ENCODE measurements at places on chromosomes 6 and 20. TPM values are rescaled to one million over a fixed set of nuclear protein-coding genes. Genes with fewer than 3 reads are reported as not detected.

DNA sequence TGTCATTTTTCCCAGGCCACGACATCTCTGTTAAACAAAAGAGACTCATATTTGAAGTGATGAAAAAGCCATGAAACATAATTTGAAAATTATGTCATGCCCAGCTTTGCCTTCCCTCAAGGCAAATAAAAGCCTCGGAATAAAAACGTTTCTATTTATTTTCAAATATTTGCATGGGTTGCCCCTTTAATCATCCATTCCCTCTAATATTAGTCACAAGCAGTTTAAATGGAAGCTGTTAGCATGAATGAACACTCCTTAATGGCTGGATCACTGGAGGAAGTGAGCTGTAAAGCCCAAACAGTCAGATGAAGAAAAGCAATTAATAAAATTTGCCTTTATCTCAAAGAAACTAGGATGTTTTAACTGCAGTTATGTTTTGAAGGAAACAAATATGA is 69.3 kb upstream of the STMND1 start:
- H3K27ac ChIP-seq: no peak overlapping the region
- H3K27me3 ChIP-seq: peaks cover 12% of the 10 kb centered on the region
- no peak overlapping the region for H3K4me3 ChIP-seq
- no peak for DNase-seq
- no peaks in the 10 kb centered on the region for H3K36me3 ChIP-seq
- no peaks in the 10 kb centered on the region for H3K4me1 ChIP-seq

DNA sequence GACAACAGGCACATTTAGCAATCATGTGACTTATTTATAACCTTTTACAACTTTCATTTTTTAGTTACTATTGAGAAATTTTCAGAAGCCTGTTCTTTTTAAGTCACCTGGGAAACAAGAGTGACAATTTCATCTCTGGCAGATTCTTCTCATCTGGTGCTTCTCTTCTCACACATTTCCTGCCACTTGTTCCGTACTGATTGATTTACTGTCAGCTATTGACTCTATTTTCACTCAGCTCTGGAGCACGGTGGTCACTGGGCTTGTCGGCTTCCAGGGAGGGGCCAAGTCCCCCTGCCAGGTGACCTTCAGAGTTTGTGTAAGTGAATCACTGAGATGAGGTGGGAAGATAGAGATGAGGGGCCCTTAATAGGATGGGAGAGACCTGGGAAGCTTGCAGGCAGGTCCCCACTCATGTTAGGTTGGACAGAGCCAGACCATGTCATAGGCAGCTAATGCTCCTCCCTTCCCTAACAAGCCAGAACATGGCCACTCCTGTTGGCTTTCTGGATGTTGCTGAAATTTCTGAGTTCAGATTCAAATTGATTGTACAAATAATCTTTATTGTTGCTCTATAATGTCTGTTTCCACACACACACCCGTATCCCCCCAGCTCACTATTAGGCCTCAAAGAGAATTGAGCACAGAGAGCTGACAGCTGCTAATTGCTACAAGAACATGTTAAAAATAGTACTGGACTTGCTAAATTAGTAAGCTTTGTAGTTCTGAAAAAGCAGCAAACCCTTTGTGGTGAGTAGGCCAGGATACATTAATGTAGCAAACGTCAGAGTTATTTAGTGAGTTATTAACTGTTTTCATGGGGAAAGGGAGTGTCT is 13.3 kb downstream of the DUSP22 start:
- H3K27ac ChIP-seq: no peak overlapping the region
- peaks cover 34% of the 10 kb centered on the region for H3K27me3 ChIP-seq

The TFAP2A gene
- 0.15 TPM for polyA plus RNA-seq

DNA sequence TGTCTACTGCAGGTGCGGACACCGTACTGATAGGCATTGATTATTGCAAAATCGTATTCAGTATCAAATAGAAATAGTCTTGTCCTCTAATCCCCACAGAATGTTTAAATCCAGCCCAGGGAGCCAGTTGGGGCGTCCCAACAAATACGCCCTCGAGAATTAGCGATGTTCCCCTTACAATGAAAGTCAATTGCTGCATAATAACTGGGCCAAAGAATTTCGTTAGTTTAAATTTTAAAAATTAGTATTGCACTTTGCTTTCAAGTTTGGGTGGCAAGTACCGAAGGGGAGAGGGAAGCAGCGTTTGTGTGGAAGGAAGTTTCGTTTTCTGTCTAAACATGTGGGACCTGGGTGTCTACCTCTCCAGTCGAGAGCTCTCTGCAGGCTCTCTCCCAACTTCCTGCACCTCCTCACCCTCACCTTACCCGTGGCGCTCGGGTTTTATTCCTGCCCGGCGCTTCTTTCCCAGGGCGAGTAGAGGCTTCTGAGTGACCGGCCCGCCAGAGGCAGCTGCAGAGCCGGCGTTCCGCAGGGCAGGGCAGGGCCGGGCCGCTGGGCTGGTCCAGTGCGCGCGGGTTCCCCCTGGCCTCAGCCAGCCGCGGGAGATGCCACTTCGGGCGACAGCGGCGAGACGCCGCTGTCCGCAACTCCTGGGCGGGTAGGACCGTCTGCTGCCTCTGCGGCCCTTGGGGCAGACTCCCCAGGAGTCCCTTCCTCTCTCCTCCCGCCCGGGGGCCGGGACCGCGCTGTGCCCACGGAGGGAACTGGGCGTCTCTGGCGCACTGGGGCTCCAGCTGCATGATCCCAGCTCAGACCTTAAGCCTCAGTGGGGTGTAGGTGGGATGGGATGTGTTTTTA is 862 bp upstream of the TFAP2C start:
- no peak overlapping the region for H3K4me3 ChIP-seq
- DNase-seq: no peak
- H3K36me3 ChIP-seq: no peaks in the 10 kb centered on the region
- peaks cover 48% of the 10 kb centered on the region for H3K4me1 ChIP-seq

The COL9A3 gene
- polyA plus RNA-seq: 3.0 TPM

GRCh38 chr6:141307309-141307998 is 825.3 kb upstream of the GJE1 start:
- H3K4me3 ChIP-seq: no peak overlapping the region
- H3K27ac ChIP-seq: no peak overlapping the region
- no peaks in the 10 kb centered on the region for H3K36me3 ChIP-seq
- no peaks in the 10 kb centered on the region for H3K27me3 ChIP-seq
- no peak for DNase-seq
- no peaks in the 10 kb centered on the region for H3K4me1 ChIP-seq

- H3K27me3 ChIP-seq: no peaks in the 10 kb centered on the region
- peaks cover 3% of the 10 kb centered on the region for H3K36me3 ChIP-seq
- H3K4me3 ChIP-seq: no peak overlapping the region
- DNase-seq: no peak
Observed at GRCh38 chr6:157517601-157518359, 136.8 kb downstream of the ZDHHC14 start.

The GRM1 gene
- polyA plus RNA-seq: not detected

DNA sequence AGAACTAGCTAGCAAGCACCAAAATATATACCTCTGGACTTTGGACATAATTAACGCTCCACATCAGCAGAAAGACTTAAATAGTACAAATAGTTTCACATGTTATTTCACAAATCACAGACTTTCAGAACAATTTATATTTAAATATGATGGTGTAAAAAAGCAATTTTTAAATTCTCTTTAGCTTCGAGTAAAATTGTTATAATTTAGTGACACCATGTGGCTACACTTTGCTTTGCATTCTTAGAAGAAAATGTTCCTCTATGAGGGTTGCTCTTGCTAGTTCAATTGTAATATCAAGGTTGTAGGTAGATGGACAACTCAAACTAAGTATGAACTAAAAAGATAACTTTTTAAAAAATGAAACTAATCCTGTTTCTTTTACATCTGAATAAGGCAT is 69.0 kb downstream of the BTBD9 start:
- H3K27ac ChIP-seq: no peak overlapping the region
- no peak overlapping the region for H3K4me3 ChIP-seq
- no peaks in the 10 kb centered on the region for H3K27me3 ChIP-seq
- DNase-seq: no peak

DNA sequence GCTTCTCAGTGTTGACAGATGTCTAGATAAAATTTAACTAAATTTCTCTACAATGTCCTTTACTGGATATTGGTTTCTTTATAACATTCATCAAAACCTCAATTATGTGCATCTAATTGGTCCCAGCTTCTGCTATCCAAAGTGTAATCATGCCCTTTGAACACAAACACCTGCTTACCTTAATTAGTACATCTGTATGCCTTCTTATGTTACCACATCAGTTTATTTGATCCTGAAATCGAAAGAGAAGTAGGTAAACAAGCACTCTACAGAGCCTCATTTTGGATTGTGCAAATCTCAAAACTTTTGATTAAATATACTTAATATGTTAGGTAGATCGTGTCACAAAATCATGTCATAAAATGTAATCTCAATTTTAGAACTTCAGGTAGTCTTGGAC is 36.5 kb downstream of the TAB2 start:
- no peaks in the 10 kb centered on the region for H3K27me3 ChIP-seq
- H3K36me3 ChIP-seq: no peaks in the 10 kb centered on the region
- peaks cover 9% of the 10 kb centered on the region for H3K4me1 ChIP-seq

DNA sequence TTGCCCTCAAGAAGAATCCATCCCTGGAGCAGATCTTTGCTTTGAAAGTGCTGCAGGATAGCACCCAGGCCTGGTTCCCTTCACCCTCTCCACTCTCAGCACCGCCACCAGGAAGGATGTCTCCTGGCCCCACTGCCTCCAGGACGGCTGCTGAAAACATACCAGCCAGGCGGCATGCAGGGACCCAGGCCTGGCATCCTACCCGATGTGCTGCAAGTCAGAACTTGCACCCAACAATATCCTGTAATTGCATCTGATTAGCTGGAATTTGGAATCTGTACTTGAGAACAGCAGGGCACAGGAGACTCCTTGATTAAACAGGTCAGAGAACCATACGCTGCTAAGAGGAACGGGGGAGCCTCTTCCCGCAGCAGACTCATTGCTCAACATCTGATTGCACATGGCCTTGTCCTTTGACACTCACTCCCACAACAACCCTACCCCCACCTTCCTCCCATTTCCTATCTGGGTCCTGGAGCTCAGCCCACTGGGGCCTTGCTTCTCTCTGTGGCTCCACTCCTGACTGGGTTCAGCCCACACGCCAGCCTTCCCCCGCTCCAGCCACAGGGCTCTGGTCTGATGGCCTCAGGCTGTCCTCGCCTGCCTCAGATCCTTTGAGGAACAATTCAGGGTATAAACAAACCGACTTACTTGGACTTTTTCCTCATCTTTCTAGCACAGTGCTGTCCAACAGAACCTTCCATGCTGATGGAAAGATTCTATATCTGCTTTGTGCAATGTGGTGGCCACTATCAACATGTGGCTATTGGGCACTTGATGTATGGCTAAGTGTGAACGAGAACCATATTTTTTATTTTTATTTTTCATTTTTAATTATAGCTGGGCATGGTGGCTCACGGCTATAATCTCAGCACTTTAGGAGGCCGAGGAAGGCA is 78.0 kb downstream of the FGD2 start:
- H3K4me1 ChIP-seq: peaks cover 36% of the 10 kb centered on the region
- no peak overlapping the region for H3K4me3 ChIP-seq
- peak; percentile 95 for DNase-seq
- no peaks in the 10 kb centered on the region for H3K27me3 ChIP-seq
- peak overlapping the region; percentile 77 for H3K27ac ChIP-seq

The FERMT1 gene
- not detected for polyA plus RNA-seq

DNA sequence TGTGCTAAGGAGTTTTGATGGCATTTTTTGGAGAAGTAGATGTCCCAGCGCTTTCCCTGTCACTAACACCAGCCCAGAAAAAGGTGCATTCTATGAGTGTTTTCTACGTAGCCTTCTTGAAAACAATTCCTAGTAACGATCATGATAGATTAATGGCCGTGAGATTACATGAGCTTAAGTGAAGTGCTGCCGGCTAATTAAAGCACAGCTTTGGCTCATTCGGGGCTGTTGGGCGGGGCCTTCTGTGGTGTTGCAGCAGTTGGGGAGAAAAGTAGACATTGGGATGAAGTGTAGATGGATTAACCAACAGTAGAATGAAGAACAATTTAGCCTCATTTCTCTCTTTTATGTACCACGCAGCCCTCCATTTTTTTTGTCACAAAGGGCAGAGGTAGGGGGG is 20.8 kb upstream of the TRAF3IP2 start:
- H3K4me1 ChIP-seq: no peaks in the 10 kb centered on the region
- H3K27ac ChIP-seq: no peak overlapping the region
- H3K4me3 ChIP-seq: no peak overlapping the region
- no peak for DNase-seq
- H3K36me3 ChIP-seq: no peaks in the 10 kb centered on the region
- peaks cover 46% of the 10 kb centered on the region for H3K27me3 ChIP-seq

The ADGRB3 gene
- polyA plus RNA-seq: 1.8 TPM

GRCh38 chr6:160279850-160280249 is 21.2 kb upstream of the SLC22A2 start:
- no peaks in the 10 kb centered on the region for H3K36me3 ChIP-seq
- H3K4me3 ChIP-seq: no peak overlapping the region
- no peak overlapping the region for H3K27ac ChIP-seq
- DNase-seq: no peak
- peaks cover 28% of the 10 kb centered on the region for H3K27me3 ChIP-seq

DNA sequence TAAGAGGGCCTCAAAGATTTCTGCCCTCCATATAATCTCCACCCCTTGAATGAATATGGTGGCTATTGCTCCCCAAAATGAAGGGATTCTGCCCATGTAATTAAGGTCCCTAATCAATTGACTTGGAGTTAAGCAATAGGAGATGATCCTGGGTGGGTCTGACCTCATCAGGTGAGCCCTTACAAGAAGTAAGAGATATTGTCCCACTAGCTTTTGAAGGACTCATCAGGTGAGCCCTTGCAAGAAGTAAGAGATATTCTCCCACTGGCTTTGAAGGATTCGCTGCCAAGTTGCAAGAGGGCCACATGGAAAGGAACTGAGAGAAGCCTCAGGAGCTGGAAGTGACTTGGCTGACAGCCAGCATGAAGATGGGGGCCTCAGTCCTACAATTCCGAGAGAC is 103.4 kb downstream of the BMP7 start:
- H3K27ac ChIP-seq: no peak overlapping the region
- H3K27me3 ChIP-seq: peaks cover 69% of the 10 kb centered on the region
- no peaks in the 10 kb centered on the region for H3K4me1 ChIP-seq
- H3K4me3 ChIP-seq: no peak overlapping the region
- no peak for DNase-seq

GRCh38 chr6:99501762-99502161 is 13.5 kb downstream of the USP45 start:
- H3K27me3 ChIP-seq: no peaks in the 10 kb centered on the region
- peaks cover 83% of the 10 kb centered on the region for H3K36me3 ChIP-seq
- H3K4me1 ChIP-seq: no peaks in the 10 kb centered on the region
- H3K27ac ChIP-seq: no peak overlapping the region
- no peak for DNase-seq
- H3K4me3 ChIP-seq: no peak overlapping the region

Data from K562 (cell line).